ENCODE measurements at places on chromosomes 7 and 10.

GRCh38 chr10:133614830-133615580, 11.6 kb downstream of the FRG2B start:
- no peak for DNase-seq

GRCh38 chr10:117993166-117993565, 53.6 kb downstream of the RAB11FIP2 start:
- no peak for DNase-seq

- DNase-seq = no peak
Observed at GRCh38 chr10:30396293-30396692, 37.7 kb upstream of the MAP3K8 start.

- no peak for DNase-seq
Observed at GRCh38 chr7:98058186-98058585, 48.5 kb upstream of the LMTK2 start.

- no peak for DNase-seq
Observed at GRCh38 chr7:46764100-46764936, 817.6 kb downstream of the TNS3 start.

DNA sequence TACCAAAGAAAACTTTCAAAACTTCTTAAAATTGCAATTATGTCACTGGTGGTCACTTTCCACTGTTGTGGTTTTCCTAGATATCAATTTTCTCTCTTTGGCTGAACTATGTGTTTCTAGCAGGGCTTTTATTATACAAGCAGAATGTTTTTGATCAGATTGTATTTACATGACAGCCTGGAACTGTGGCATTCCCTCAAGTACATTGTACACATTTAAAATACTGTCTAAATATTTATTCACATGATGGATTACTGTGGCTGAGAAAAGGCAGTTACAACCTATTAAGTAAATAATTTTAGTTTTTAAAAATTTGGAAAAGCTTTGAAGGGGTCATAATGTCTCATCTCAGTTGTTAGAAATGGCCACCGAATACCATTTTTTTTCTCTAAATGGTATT, 231.9 kb upstream of the PPP1R3A start:
- DNase-seq = no peak

DNA sequence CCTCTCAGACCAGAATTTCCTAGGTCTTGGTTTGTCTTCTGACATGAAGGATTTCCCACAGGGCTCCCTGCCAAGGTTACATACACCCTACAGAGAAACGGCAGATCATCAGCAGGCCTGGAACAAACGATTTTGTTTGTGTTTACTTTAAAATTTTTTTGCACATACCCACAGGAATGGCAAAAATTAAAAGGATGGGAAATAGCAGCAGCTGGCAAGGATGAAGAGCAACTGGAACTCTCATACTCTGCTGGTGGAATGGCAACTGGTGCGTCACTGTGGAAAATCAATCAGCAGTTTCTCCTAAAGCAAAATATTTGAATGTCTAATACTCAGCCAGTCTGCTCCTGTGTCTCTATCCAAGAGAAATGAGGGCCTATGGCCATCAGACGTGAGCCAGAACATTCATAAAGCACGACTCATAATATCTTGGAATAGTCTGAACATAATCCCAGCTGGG, 6.5 kb downstream of the BAIAP2L1 start:
- no peak for DNase-seq

DNA sequence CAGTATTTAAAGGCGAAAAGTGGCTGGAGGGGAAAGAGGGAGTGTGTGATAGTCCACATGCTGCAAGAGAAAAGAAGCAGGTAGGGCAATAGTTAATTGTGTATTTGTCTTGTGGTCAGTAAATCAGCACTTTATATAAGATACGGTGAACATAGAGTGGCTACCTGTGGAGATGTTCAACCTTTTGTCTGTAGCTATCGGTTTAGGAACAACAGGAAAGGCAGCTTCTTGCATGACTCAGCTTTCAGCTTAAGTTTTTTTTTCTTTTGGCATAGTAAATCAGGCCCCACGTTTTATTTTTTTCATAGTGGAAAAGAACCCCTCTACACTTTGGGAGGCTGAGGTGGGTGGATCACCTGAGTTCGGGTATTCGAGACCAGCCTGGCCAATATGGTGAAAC, 14.2 kb upstream of the MTPN start:
- DNase-seq = no peak

- no peak for DNase-seq
Observed at GRCh38 chr7:36623247-36623646, 101.0 kb downstream of the AOAH start.

DNA sequence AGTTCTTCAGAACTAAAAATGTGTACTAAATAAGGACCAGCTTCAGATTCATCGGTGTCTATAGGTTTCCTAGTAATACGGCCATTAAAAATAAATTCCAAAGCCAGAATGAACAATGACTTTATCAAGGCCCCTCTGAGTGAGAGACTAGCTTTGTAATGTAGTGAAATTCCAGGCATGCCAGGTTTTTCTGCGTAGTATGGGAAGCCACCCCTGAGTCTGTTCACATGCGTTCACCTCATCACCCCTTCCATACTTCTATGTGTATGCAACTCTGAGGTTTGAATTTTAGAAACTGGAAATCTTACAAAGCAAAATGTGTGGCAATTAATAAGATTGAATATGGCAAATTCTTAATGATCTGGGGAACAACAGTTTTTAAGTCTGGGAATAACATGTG, 24.5 kb downstream of the RNF32 start:
- DNase-seq = no peak

GRCh38 chr7:16660702-16661464, 14.9 kb downstream of the BZW2 start:
- no peak for DNase-seq

DNA sequence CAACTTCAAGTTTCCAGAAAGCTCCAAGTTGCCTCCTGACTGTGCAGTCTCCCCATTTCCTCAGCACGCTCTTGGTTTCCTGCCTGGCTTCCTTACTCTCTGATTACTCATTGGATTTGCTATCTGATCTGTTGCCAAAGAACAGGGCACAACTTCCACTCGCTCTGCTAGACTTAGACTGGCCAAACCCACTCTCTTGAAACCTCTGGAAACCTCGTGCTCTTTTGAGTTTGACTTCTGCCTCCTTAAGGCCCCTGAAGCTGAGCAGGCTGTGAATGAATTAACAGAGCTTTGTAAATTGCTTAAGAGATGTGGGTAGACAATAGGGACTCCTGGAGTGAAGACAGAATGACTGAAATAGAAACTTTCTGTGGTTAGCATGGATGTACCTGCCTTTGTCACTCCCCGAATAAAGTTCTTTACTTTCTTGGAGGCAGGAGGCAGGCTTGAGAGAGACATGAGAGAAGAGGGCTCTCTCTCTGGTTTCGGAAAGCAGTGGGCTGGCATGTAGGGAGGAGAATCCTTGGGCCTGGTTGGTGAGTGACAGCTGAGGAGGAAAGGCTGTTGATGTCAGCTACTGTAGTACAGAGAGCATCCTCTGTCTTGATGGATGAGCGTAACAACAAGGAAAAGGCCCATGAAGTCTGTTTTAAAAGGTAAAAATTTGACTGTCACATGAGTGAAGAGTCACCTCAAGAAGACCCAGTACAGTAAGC, 70.8 kb downstream of the CHN2 start:
- no peak for DNase-seq

DNA sequence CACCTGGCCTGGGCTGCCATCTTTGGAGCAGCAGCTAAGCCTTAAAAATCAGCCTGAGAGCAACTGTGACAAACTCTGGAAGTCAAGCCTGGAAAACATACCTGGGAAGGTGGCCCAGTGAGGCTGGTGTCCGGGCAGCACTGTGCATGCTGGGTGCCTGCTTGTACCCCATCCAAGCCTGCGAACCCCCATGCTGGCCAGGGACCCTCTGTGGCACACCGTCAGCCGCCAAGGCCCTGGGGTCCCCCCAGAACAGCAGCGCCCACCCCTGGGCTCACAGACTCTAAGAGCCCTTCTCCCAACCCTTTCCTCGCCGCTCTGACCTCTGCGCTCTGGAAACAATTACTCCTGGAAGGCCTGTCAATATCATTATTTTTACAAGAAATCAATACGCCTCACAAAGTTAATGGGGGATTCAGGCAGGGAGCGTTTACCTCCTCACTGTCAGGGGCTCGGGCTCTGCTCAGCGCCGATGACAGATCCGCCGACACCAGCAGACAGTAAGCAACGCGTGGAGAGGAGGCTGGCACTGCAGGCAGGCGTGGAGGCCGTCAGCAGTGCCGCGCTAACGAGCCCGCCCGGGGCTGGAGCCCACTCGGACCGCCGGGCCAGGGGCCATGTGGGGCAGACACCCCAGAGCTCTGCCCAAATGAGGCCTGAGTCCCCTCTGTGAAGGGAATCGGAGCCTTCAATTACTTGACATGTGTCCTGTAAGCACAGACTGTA, 54.4 kb downstream of the EBF3 start:
- DNase-seq = no peak

GRCh38 chr7:134643131-134643530, 3.5 kb upstream of the BPGM start:
- no peak for DNase-seq

DNA sequence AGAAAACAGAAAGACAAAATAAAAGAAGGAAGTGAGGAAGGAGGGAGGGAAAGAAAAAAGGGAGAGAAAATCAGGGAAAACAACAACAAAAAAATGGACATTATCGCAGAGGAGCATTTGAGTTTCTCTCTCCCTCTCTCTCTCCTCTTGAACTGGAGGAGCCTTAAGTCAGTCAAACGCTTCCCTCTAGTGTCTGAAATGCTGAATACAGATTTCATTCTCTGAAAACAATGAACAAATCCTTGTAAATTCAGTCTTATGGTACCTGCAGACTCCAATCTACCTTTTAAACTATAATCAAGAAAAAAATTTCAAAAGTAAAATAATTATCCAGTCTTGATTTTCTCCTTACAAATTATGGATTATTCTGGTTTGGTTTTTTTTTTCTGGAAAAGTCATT, 89.2 kb upstream of the PFKP start:
- no peak for DNase-seq

- DNase-seq = no peak
Observed at GRCh38 chr7:100863406-100863950, 3.7 kb upstream of the TRIP6 start.

DNA sequence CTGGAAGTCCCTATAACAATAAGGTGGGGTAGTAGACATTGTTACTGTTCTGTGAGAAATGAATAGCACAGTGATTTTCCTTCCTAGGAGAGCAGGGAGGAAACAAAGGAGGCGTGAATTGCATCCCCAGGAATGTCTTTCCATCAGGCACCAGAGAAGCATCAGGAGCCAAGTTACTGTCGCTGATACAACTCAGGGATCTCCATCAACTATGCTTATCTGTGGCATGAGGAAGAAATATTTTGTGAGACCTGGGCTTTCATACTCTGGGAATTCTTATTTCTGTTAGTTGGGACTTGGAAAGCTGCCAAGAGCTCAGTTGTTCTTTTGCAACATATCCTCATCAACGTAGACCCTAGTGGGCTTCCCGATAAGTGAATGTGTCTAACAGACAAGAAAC, 622.3 kb downstream of the SUGCT start:
- DNase-seq = no peak

- DNase-seq = peak; percentile 52
Observed at GRCh38 chr7:39950473-39951225, 593 bp downstream of the CDK13 start.

DNA sequence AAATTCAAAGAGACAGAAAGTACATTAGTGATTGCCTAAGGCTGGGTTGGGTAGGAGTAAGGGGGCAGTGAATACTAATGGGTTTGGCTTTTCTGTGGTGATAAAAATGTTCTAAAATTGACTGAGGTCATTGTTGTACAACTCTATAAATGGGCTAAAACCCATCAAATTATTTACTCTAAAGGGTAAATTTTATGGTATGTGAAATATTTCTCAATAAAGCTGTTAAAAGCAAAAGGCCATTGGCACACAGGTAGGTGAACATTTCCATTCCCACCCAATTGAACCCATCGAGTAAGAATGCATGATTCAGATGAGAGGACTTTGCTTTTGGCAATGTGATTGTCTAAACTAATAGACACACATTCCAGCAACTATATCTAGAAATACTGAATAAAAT, 579.4 kb downstream of the GATA3 start:
- DNase-seq = no peak

- no peak for DNase-seq
Observed at GRCh38 chr10:43983405-43983804, 334.7 kb upstream of the ZNF32 start.

GRCh38 chr7:124764847-124765400, 668 bp downstream of the GPR37 start:
- DNase-seq = no peak

DNA sequence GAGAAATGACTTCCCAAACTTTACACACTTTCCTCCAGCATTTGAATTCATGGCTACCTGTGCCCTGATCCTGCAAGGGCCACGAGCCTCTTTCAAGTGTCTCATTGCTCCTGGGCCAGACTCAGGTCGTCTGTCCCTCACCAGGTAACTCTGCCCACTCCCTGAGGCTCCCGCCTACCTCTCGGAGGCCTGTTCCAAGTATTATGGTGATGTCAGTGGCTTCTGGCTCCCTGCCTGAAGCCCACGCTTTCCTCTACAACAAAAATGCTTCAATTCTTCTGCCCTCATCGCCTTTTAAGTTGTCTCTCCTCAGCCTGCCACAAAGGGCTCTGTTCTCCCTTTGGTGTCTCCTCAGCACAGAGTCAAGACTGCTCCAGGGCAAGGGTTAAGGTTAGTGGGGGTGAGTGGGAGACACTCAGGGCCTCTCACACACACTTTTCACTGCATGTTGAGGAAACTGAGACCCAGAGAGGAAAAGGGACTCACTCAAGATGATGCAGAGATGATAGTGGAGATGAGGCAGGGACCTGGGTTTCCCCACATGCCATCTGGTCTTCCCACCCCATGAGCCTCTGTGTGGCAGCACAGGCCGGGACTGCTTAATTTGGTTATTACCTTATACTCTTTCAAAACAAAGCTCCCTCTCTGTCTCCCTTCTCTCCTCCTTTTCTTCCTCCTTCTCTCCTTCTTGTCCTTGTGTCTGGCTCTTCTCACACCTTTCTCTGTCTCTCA, 28.3 kb upstream of the EGR2 start:
- DNase-seq = no peak

GRCh38 chr10:22280078-22280477, 36.1 kb upstream of the COMMD3 start:
- DNase-seq = no peak

- no peak for DNase-seq
Observed at GRCh38 chr7:107152011-107152410, 16.8 kb upstream of the HBP1 start.

Measured in CD4-positive, alpha-beta T cell (primary cell).